ENCODE measurements at places on chromosomes 11 and 22.
A peak's percentile ranks its signal among the peaks of the same experiment; 100 is the strongest.

DNA sequence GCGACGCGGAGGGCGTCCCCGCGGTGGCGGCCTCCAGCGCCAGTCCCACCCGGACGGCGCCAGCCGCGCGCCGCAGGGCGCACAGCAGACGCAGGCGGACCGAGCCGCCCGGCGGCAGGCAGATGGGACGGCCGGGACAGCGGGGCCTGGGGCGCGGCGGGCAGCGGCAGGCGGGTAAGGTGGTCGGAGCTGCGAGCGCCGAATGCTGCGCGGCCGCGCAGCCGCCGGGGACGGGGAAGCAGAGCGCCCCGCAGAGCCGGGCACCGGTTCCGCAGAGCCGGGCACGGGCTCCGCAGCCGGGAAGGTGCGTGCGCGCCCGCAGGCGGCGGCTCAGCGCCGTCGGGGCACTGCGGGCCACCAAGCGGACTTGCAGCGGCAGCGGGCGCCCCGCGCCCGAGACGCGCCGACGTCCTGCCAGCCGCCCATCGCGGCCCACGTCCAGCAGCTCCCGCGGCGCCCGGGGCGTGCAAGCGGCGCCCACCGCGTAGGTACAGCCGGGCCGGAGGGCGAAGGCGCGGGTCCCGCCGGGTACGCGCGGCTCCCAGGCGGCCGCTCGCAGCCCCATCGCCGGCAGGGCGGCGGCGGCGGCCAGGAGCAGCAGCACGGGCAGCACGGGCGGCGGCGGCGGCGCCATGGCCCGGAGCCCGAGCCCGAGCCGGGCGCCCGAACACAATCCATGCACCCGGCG, 739 bp downstream of the CELSR1 start:
- no peak for DNase-seq

GRCh38 chr22:48796310-48797015, 1031.2 kb downstream of the BRD1 start:
- DNase-seq, result no peak

- DNase-seq, result no peak
These were observed 2.2 kb downstream of the LMF2 start for GRCh38 chr22:50505276-50505775.

DNA sequence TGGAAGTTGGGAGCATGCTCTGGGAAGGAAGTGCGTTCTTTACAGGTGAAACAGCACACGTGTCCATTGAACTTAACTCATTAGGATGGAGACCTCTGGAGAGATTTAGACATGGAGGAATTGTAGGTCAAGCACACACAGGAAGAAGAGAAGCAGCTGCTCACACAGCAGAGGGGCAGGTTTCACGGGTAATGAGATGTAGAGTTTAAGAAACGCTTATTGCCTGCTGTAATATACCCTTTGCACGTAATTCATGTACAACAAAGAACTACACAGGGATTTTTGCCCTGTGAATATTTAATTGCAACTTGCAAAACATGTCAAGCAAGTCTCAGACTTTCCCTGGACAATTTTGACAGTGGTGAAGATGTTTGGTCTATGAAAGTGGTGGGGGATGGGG, 508.0 kb downstream of the OPCML start:
- DNase-seq, result no peak

DNA sequence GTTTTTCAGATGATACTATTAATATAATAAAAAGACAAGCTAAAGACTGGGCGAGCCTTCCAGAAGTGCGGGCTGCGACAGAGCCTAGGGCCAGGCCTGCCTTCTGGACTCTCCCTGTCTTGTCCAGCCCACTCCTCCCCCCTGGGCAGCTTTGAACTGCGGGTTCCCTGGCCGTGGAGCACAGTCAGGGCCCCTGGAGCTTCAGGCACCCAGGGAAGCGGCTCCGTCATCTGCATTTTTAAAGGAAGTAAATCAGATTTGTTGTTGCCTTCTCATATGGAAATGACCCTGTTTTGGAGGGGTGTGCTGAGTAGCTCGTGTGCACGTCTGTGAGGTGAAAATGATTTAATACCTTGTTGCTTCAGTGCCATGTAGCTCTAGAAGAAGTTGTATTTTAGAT, 265.3 kb downstream of the TBC1D22A start:
- DNase-seq, result no peak

GRCh38 chr11:110337570-110338193, 41.3 kb upstream of the RDX start:
- peak; percentile 29 for DNase-seq

- peak; percentile 61 for DNase-seq
These were observed 2.0 kb upstream of the UBXN1 start for GRCh38 chr11:62680825-62681240.
